Naive thymus-derived CD8-positive, alpha-beta T cell (primary cell): ENCODE measurements at places on chromosomes 11 and 22. TPM values are rescaled to one million over a fixed set of nuclear protein-coding genes. Genes with fewer than 3 reads are reported as not detected.

Gene MYO18B
- 1.4 TPM for total RNA-seq

- DNase-seq = no peak
Measured at GRCh38 chr11:76150141-76150540, 56.2 kb downstream of the WNT11 start.

GRCh38 chr11:15569305-15570025, 454.7 kb downstream of the INSC start:
- DNase-seq = no peak

DNA sequence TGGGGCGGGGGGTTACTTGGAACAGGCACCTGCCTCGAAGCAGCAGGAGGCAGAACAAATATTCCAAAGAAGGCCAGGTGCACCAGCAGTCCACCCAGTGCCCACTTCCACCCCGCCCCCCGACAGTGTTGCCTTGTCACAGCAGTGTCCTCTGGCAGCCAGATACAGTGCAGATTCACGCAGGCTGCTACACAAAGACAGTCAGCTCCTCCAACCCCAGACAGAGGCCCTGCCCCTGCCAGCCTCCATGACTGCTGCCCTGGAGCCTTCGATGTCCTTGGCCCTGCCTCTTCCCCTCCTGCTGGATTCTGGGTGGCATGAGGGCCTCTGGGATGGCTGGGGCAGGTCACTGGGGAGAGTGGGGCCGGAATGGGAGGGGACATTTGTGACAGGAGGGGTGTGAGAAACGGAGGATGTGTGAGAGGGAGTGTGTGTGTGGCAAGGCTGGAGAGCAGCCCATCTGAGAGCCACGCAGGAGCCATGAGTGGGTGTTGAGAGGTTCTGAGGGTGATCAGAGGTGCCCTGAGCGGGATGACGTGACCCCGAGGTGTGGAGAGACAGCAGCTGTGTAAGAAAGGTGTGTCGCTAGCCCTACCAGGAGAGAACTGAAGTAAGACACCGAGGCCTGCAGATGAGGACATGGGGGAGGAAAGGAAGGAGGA, 173.7 kb downstream of the CEP164 start:
- no peak for DNase-seq

DNA sequence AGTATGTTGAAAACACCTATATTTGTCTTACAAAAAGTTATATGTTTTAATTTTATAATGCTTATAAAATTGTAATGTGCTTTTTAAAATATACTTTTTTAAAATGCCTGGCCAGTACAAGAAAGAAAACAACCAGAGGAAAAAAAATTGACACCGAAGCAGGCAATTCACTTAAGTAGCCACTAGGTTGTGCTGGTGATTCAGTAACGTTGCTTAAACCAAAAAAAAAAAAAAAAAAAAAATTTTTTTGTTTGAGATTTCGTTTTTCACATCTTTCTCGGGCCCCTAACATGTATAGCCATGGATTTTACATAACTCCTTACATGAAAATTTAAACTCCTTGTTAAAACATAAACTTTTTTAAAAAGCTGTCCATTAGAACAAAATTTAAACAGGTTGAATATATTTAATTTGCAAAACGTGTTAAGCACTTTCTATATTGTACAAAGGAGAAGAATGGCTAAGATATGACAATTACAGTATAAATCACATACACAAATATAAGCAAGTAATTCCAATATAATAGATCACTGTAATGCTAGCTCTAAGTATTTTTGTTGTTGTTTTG, 9.2 kb downstream of the OR8B4 start:
- no peak for DNase-seq

Gene GAL
- not detected for total RNA-seq

DNA sequence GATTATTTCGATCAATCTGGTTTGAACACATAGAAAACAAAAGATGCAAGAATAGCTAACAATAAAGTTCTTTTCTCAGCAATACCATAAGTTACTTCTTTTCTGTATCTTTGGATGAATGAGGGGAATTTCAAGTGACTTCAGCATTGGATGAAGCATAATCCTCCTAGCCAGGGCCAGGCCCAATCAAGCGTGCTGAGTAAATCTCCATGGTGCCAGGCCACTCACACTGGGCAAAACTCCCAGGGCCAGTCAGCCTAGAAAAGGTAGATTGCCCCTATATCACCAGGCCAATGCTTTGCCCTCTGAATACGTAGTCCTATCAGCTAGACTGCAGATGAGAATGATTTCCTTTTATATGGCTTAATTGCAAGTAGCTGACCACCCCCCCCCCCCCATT, 6.0 kb downstream of the CNTF start:
- DNase-seq = no peak

Gene AGBL2
- 12.1 TPM for total RNA-seq

DNA sequence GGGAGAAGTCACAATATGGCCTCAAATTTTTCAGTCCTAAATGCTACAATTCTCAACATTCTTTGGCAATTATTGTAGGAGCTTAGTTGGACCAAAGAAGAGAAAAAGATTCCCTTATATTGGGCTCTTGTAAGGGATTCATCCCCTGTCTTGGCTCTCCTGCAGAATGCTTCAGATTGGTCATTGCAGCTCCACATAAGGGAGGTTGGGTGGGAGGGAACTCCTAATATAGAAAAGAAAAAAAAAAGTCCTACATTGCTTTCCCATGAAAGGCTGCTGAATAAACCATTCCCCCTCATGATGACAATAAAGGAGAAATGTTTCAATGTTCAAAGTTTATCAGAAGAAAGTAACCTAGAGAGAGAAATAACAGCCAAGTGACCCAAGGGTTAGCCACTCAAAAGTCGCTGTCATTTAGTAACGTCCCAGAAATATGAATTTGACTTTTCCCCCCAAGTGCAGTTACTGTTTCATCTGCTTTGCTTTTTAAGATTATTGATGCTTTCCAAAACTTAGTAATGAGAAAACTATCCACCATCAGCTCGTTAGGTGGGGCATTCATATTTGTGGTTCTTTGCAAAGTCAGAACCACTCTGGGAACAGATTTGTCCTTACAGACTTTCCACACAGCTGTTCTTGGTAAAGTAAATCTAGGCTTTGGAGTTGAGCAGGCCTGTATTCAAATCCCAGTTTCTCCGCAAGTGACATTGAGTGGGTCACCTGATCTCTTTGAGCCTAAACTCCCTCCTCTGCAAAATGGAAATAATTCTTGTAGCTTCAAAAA, 5.0 kb upstream of the SLC1A2 start:
- no peak for DNase-seq

- DNase-seq = no peak
Measured at GRCh38 chr11:105448703-105449079, 161.2 kb upstream of the GRIA4 start.

DNA sequence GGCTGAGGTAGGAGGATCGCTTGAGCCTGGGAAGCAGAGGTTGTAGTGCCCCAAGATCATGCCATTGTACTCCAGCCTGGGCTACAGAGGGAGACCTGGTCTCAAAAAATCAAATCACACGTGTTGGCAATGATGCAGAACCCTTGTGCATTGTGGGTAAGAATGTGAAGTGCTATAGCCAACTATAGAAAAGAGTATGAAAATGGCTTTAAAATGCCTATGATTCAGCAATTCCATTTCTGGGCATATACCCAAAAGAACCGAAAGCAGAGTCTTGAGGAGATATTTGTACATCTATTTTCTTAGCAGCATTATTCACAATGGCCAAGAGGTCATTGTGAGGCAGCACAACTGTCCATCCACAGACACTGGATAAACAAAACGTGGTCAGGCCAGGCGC, 2.6 kb upstream of the FADS3 start:
- DNase-seq = no peak

DNA sequence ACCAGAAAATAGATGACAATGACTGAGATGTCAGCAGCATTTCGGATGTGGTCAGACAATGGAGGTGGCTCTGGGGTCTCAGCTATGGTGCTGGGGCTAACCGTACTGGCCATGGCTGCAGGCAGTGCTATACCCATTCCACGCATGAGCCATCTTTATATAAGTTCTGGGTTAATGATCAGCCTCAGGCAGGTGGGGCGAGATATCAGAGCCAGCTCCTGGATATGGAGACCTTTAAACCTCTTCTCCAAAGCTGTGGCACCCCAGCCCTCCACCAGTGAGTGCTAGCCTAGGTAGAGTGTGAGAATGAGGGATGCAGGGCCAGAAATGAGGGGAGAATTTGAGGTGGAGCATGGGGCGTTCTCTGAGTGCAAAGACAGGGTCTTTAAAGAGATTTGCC, at the start of gene SLC5A4:
Gene SLC5A4 (minus strand): TSS at position 131 of the 400 bp plus-strand sequence. CDS start 18 bp downstream, at position 113.
- no peak for DNase-seq

Gene OR4D5
- total RNA-seq = not detected

DNA sequence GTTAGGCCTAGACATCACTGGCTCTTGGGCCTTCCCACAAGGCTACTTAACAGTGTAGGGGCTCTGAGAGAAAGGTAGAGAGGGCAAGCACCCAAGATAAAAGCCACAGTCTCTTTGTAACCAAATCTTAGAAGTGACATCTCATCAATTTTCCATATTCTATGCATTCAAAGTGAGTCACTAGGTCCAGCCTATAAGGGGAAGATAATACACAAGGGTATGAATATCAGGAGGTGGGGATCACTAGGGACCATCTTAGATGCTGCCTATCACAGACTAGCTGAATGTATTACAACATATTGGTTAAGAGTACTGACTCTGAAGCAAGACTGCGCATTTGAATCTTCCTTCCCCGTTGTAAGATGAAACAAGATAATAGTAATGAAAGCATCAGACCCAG, 144.1 kb downstream of the RBFOX2 start:
- DNase-seq = no peak

Gene ENTHD1
- 0.36 TPM for total RNA-seq

GRCh38 chr11:30406978-30407762, 84.3 kb downstream of the ARL14EP start:
- no peak for DNase-seq

- no peak for DNase-seq
Measured at GRCh38 chr22:46596819-46597218, 23.4 kb upstream of the GRAMD4 start.

GRCh38 chr22:46612341-46612903, 7.8 kb upstream of the GRAMD4 start:
- DNase-seq = no peak

DNA sequence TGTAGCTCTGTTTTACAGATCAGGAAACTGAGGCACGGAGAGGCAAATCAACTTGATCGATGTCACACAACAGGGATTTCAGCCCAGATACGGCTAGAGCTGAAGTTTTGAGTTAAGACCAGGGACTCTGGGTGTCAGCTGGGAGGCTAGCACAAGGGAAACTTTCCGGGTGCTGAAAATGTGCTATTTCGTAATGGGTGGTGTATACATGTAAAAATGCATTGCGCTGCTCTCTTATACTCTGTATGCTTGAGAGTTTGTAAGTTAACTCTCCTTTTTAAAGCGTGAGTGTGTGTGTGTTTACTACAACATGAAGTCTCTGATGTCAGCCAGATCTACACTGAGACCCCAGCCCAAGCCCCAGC, 227.6 kb downstream of the MN1 start:
- DNase-seq = no peak

DNA sequence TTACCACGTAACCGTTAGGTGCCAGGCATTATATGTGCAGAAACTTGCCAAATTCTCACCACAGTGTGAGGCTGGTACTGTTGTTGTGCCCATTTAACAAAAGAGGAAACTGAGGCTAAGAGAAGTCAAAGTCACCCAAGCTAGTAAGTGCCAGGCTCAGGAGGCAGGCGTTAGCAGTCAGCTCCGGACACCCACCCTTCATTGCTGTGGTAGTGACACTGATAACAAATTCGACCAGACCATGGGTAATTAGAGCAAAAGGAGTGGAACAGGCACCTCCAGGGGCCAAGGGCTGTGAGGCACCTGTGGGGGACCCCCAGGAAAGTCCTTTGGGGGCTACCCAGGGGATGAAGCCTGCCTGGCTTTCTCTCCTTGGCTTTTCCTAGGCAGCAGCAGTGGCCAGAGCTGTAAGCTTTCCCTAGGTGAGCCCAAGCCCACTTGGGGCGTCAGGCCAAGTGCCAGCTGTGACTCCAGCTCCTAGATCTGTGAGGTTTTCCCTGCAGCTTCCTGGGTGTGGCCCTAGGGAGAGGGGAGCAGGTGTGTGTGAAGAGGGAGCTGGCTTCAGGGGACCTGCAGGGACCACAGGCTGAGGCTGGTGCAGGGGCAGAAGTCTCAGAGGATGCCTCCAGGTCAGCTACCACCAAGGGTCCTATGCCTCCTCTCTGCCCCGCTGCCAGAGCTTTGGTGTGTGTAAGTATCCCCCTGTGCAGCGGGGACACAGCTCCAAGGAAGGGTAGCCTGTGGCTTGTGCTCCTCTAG, 19.7 kb upstream of the ALX4 start:
- no peak for DNase-seq

DNA sequence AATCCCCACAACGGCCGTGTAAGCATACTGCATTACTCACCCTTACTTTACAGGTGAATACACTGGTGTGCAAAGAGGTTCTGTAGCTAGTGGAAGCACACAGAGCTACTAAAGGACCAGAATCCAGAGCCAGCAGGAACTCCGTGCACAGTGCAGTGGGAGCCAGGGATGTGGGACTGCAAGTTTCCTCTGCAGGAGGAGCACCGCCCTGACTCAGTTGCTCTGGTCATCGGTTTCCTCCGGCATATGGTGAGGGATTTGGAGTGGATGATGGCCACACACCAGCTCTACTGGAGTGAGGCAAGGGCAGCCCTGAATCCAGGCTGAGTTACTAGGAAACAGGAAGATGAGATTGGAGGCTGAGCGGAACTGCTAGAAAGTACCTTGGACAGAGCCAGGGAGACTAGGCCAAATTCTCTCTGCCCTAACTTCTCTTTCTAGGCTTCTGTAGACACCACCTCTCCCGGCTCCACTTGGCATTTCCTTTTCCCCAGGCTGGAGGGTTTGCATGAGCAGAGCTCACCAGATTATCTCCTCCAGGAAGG, 18.2 kb upstream of the C22orf42 start:
- no peak for DNase-seq

DNA sequence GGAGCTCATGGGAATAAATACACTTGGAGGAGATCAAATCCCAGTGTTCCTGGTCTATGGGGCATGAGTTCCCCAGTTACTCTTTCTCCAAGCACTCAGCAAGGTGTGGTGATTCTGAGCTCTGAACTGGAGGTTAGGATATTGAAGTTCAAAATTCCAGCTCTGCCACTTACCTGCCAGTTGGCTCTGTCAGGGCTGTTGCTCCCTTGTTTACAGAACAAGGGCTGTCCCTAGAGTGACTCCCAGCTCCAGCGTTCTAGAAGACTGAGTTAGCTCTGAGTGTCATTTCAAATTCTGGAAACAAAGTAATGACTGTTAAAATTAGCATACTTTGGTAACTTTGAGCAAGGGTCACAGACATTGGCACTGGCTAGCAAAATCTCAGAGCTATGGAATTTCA, 69.7 kb upstream of the ZBED5 start:
- no peak for DNase-seq

GRCh38 chr22:43828998-43829782, 17.1 kb upstream of the EFCAB6 start:
- DNase-seq = no peak
